ENCODE measurements at places on chromosomes 1 and 21. TPM values are rescaled to one million over a fixed set of nuclear protein-coding genes. Genes with fewer than 3 reads are reported as not detected.

FALEC gene
- total RNA-seq: not detected

NVL gene
- 43.3 TPM for total RNA-seq

MSH4 gene
- total RNA-seq: 0.16 TPM

OR10J1 gene
- not detected for total RNA-seq

AMY1C gene
- not detected for total RNA-seq

LCE2B gene
- not detected for total RNA-seq

TTC22 gene
- total RNA-seq: not detected

UAP1 gene
- 195 TPM for total RNA-seq

DIRAS3 gene
- total RNA-seq: 1.1 TPM

TRIM62 gene
- total RNA-seq: 4.9 TPM

IQCC gene
- not detected for total RNA-seq

GSTM2 gene
- 87.8 TPM for total RNA-seq

GNG4 gene
- not detected for total RNA-seq
